ENCODE measurements at places on chromosomes 16 and 17.

- DNase-seq, result no peak
Measured at GRCh38 chr16:53097190-53097589, 42.4 kb downstream of the CHD9 start.

- DNase-seq, result peak; percentile 48
Measured at GRCh38 chr17:78358538-78359320, 1.1 kb downstream of the SOCS3 start.

GRCh38 chr16:997440-998051, 16.0 kb downstream of the SOX8 start:
- peak; percentile 38 for DNase-seq

GRCh38 chr16:59173408-59173831, 439.3 kb upstream of the GOT2 start:
- DNase-seq, result no peak

DNA sequence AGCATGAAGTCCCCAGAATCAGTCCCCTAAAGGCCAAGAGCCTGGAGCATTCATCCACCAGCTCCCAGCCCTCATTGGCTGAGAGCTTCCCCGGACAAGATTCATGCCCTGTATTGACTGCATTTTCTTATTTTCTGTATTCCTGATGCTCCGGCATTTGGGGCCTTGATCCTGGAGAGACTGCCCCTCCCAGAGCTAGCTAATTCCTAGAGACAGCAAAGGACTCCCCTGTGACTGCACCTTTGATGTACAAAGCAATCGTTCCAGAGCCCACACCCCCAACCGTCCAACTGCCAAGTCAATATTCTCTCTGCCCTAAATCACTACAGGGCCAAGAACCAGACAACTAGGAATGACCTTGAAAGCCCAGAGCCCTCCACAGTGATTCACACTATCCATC, 93.4 kb upstream of the CDH5 start:
- no peak for DNase-seq

- DNase-seq, result peak; percentile 90
Measured at GRCh38 chr17:17514993-17515933, 19.1 kb upstream of the RASD1 start.

DNA sequence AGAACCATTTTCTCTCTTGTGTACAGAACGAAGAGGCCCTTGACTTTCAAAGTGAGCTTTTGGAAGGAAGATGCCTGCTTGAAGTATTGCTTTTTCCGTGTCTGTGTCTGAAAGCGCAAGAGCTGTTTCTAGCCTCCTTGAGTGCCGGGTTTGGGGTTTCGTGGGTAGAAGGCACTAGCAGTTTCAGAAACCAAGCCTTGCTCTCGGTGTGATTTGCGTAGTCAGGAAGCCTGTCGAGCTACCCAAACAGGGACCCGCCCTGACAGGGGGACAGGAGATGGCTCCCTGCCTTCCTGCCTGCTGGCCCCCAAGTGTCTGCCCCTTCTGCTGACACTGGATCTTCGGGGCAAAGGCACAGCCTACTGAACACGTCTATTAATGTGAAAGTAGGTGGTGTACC, 322.0 kb downstream of the MAF start:
- no peak for DNase-seq

GRCh38 chr17:81253358-81254131, 14.4 kb downstream of the NDUFAF8 start:
- peak; percentile 36 for DNase-seq

GRCh38 chr17:37744633-37744927, 279 bp downstream of the HNF1B start:
- no peak for DNase-seq

- no peak for DNase-seq
Measured at GRCh38 chr16:13176711-13177110, 275.3 kb downstream of the SHISA9 start.

DNA sequence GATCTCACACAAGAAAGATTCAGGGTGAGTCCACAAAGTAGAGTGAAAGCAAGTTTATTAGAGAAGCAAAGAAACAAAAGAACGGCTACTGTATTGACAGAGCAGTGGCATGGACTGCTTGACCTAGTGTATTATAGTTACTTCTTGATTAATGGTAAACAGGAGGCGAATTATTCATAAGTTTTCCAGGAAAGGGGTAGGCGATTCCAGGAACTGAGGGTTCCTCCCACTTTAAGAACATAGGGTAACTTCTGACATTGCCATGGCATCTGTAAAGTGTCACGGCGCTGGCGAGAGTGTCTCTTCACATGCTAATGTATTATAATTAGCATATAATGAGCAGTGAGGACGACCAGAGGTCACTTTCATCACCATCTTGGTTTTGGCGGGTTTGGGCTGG, 93.2 kb downstream of the CACNG3 start:
- no peak for DNase-seq

DNA sequence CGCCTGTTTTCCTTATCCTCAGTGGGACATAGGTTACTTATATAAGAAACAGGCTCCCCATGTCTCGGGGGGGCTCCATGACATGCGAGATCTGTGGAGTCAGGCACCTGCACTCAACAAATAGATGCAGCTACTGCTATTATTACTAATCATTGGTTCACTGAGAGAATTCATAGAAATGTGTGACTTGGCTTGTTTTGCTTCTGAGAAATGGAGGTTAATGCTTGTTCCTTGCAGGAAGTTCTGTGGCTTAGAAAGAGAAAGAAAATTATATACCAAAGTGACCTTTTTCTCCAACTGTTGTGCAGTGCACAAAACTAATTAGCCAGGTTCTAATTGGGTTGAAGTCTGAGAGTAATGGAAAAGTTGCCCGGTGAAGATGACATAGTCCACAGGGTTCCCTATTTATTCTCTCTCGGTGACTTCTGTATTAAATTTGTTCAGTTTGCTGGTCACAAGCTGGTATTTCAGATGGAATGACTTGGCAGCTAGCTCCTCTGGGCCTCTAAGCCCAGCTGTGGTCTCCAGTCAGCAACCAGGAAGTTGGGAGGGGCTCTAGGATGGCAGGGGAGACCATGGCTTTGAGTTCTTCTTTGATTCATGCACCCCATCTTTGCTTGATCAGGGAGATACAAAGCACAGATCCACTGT, 17.6 kb upstream of the MAF start:
- no peak for DNase-seq

DNA sequence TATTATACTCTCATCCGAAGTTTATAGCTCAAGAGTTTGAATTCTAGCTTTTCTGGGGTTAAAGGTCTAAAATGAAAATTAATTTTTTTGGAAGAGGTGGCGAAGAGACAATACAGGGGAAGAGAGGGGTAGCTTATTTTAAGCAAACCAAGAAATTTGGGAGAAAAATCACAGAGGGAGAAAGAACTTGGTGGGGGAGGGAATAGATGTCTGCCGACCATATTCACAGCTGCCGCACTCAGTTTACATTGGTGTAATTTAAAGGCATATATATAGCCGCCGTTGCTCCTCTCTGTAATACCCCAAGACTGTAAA, 6.5 kb upstream of the ZFHX3 start:
- no peak for DNase-seq

GRCh38 chr17:44465897-44466296, 37.3 kb downstream of the GPATCH8 start:
- DNase-seq, result no peak

DNA sequence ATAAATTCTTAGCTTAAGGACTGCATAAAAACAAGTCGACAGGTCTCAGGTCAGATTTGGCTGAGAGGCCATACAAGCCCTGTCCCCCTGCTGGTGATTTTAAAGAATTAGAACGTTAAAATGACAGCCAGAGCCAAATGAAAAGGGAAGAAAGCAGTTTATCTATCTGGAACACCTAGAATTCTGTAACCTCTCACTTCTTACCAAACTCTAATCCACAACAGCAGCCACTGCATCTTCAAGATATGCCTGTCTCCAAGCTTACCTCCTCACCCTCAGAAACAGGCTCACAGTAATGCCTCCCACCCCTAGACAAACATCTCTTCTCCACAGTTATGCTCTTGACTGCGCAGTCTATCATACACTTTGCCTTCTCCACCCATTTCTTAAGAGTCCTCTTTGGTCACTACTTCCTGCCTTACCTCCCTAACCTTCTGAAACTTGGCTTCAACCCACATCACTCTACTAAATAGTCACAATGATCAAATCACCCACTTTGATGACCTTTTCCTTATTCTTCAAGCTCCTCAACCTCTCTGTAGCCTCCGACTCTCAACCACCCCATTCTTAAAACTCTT, 14.2 kb downstream of the ANKFY1 start:
- peak; percentile 42 for DNase-seq

DNA sequence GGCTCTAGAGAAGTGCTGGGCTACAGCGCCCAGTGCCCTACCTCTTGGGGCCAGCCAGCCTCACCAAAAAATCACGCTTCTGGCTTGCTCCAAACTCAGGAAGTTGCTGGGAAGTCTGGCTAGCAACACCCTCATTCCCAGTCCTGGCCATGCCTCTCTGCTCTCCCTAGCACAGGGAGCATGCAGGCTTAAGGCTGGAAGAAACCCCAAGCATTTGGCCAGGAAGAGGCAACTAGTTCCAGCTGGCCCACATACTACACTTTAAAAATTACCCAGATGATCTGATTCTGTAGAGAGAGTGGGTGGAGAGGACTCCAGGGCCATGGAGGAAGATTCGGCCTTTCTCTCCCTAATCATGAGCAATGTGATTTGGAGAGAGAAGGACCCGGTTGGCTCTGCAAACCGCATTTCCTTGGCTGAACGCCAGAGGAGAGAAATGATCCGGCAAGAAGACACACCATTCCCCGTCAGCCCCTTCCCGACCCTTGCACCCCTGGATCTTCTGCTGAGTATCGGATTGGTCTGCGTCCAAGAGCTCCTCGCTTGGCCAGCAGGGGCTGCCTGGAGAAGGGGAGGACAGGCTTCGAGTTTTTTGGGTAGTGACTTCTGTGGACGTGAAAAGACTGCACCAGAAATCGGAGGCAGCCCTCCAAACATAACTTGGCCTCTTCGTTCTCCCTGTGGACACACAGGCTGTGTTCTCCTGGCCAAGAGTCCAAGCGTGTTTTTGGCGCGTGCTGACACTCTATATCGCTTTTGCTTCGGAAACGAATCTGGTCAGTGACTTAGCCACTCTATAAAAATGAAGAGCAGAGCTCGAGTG, 406.3 kb downstream of the WWOX start:
- peak; percentile 35 for DNase-seq

DNA sequence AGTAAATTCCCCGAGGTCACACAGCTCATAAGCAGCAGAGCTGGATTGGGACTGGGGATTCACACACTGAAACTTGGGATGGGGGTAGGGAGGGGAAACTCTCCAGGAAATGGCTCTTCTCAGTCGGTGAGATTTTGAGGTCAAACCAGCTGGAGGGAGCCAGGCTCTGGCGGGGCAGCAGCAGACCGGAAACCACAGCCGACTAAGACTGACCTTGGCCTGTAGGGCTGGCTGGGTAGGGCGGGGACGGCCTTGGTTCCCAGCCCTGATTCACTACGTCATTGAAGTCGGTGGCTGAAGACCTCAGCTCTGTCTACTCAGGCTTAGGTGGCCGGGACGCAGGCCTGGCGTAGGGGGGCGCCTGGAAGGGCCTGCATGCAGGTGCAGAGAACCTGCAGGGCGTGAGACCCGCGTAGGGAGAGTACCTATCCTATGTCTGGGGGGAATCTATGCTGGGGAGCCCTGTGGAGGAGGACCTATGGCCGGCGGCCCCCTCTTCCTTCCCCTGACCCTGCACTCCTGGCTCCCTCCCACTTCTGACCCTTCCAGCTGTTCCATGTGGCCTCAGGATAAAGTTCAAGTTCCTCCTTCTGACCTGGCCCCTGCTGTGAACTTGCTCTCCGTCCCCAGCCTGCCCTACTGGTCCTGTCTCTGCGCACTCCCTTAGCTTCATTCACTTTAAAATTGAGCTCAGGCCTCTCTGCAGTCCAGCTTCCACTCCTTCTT, 11.9 kb upstream of the SLC4A1 start:
- DNase-seq, result peak; percentile 63

DNA sequence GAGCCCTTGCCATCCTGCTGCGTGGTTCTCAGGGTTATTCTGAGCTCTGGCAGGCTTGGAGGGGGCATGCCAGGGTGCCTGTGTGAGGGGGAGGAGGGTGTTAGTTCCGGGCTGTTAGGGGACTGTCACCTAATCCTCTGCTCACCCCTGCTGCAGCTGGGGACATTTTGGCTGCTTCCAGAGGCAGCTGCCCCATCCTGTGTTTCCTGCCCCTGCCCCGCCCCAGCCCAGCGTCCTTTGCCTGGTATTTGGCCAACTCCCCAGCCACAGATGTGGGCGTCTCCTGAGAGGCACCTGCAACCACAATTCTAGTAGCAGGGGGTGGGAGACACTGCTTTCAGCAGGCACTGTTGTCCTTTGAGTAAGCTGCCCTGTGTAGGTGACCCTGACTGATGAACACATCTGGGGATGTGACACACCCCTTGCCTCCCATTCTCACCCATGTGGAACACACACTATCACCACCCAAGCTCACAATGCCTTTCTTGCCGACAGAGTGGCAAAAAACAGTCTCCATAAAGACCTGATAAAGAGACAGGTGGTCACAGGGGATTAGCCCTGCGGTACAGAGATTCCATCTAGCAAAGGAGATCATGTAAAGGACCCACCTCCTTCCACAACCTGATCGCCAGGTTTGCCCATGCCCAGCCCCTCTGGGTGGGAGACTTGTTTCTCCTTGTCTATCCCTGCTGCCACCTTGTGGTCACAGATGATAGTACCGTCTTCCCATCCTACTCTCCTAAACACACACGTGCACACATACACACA, at the start of gene CHRNE:
Gene CHRNE, minus strand, starts transcription at position 48 of the 768 bp plus-strand sequence. Its CDS starts 35 bp downstream, at position 13.
- DNase-seq, result peak; percentile 60

- no peak for DNase-seq
Measured at GRCh38 chr17:58617563-58617962, 74.3 kb downstream of the TEX14 start.

DNA sequence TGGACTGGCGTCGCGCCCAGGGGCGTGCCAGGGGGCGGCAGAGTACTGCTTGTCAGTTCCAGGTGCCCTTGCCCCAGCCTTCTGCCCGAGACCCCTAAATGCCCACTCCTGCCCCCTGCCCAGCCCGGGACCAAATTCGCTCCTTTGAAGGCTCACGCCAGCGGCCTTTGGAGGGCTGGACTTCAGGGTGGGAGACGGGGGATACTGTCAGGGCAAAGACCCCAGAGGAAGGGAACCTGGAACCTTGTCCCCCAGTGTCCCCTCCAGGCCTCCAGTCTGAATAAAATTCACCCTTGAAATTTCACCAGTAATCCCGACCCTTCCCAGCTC, 737 bp downstream of the OTOP3 start:
- DNase-seq, result no peak

DNA sequence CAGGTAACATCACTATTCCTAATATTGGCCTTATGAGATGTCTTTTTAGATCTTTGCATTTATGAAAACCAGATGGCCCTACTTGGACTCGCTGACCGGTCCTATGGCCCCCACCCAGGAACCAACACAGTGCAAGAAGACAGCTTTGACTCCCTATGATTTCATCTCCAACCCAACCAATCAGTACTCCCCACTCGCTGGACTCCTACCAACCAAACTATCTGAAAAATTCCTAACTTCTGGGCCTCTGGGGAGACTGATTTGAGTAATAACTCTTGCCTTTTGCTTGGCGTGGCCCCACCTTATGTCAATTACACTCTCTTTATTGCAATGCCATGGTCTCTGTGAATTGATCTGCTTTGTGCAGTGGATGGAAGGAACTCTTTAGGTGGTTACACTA, 828.9 kb downstream of the CDH11 start:
- DNase-seq, result no peak
